ENCODE measurements at places on chromosomes 6 and 20.

GRCh38 chr6:161066511-161066910 lies 74.9 kb downstream of the MAP3K4 start:
- DNase-seq = no peak

DNA sequence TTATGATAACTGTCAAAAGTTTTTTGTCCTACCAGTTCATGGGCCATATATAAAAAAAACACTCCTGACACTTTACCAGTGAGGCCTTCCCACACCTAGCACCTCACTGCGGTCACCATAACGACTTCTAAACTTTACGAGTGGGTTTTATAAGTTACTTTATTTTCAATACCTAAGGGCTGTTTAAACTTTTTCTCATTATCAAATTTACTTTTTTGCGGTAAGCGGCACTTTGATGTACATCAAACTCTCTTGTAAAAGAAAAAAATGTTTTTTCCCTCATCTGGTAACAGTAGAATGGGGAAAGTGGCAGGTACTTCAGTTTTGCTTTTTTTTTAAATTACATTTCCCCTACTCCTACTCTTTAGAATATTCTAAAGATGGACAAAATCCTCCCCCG lies 36.2 kb downstream of the FYN start:
- DNase-seq = no peak

GRCh38 chr20:36279776-36280175 lies 26.4 kb upstream of the DLGAP4 start:
- no peak for DNase-seq

GRCh38 chr6:126550323-126550722 lies 210.4 kb downstream of the CENPW start:
- no peak for DNase-seq

DNA sequence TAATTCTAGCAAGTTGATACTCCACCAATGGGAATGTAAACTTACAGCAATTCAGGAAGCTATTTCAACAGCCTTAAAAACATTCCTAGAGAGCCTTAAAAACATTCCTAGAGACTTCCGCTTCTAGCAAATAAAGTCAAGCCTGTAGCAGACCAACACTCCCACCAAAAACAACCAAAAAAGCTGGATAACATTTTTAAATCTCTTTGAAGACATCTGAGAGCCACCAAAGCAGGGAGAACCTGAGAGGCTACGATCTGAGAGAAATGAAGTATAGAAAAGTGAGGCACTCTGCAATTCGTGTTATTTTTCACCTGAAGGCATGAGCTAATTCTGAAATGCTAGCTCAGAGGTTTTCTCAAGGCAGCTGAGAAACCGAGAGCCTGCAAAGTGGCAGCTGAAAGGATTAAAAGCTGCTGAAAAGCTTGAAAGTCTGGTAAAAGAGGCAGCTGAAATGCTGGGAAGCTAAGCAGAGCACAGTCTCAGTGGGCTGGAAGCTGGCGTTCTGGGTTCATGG lies 20.9 kb downstream of the GPR63 start:
- DNase-seq = no peak

DNA sequence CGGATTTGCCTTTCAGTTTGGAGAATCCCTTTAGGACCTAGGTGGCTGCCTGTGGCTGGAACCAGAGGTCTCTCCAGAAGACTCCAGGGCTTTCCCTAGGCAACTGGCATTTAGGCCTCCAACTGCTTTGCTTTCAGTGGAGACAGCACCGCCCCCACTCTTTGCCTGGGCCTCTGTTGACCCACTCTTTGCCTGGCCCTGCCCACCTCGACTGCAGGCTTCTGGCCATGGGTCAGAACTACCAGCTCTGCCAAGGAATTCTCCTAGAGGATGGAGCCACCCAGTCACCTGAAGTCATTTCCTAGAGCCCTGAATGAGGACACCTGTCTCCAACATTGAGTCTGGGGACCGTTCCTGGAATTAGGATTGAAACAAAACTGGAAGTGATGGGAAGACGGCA lies 439.0 kb upstream of the CDH4 start:
- DNase-seq = no peak

- peak; percentile 6 for DNase-seq
Observed at GRCh38 chr20:22248051-22248667, 336.2 kb downstream of the FOXA2 start.

GRCh38 chr20:54208548-54209176 lies 775 bp downstream of the PFDN4 start:
- DNase-seq = peak; percentile 31

DNA sequence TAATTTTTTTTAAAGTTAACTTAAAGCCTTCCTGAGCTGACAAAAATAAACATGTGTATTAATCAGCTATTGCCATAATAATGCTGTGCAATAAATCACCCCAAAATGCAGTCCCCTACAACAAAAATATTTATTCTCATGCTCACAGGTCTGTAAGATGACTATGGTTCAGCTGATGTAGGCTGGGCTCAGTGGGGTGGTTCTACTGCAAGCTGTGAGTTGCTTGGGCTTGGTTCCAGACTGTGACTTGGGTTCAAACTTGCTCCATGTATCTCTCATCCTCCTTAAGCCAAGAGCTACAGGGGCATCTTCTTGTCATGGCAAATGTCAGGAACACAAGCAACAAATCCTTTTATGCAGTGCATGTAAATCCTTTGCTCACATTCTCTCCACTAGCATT lies 644.3 kb downstream of the KIF16B start:
- no peak for DNase-seq

GRCh38 chr6:143471822-143472221 lies 21.2 kb downstream of the PEX3 start:
- no peak for DNase-seq

DNA sequence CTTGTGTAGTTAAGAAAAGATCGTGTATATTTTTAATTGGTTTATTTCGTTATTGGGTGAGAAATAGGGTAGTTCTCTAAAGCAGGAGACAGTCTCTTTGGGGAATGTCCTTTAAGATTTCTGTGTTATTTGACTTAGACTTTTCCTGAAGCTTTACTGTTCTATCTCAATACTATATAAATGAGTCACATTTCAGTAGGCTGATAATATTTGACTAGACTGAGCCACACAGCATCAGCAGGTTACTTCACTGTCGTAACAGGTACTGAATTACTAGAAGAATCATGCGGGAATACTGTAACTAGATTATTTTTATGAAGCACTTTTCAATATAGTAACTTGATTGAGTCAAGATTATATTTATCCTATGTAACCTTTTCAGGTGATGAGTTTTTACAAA lies 1.4 kb downstream of the SMAP1 start:
- DNase-seq = no peak

DNA sequence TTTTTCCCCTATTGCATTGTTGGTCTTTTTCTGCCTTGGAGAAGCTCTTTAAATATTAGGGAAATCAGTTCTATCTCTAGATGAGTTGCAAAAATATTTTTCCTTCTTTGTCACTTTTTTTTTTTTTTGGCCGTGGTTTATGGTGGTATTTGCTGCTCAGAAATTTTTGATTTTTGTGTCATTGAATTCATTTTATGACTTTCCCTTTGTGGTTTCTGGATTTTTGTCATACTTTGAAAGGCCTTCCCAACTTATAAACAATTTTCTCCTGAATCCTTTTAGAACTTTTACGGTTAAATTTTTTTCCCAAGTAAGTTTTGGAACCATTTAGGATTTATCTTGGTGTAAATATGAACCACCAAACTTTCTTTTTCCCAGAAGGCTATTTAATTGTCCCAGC lies 145.6 kb downstream of the GJA10 start:
- DNase-seq = no peak

- DNase-seq = peak; percentile 41
Observed at GRCh38 chr6:33622456-33623431, 1.6 kb downstream of the ITPR3 start.

GRCh38 chr6:154276810-154277628 lies 79.6 kb downstream of the IPCEF1 start:
- DNase-seq = peak; percentile 40

DNA sequence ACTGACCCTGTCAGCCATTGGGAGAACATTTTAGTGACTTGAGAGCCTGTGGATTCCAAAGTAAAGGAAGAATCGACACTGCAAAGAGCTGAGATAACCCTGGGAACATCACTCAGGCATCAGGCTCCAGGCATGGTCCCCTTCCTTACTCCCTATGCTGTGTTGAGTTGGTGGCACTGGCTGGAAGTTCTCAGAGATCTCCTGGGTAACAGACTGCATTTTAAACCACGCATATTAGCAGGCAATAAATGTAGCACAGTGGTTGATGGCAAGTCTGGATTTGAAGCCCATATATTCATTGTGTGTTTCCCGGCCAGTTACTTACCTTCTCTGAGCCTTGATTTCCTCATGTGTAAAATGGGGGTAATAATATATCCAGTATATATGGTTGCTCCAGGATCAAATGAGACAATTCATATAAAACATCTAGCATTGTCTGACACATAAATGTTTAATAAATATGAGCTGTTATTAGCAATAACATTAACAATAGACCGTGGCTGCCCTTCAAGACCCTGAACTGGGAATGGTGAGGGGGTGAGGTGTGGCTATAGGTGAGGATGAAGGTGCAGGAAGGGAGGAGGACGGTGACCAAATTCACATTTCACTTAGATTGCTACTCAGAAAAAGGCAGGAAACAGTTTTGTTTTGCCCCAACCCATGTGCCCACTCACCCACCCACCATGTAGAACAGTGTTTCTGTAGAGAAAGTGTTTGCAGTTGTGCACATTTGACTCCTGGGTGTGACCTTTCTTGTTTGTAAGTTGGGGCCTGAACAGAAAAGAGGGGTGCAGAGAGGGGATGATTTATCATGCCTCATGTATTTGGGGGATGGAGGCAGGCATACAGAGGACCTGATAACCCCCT lies 2.1 kb downstream of the PLCG1 start:
- DNase-seq = no peak

DNA sequence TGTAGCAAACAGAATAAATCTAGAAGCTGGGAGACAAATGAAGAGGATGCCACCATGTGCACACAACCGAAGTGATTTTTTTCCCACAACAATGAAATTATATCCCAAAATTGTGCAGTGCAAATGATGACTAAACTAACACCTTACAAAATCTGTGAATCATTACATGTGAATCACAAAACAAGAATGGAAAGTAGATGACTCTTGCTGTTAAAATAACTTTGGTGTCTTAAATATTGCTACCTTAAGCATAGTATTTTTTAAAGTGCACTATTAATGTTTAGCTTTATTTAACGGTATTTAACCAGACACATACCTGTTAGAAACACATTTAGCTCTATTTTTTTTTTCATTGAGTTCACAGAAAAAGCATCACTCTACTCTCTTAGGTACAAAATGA lies 190.8 kb downstream of the TBC1D32 start:
- no peak for DNase-seq

DNA sequence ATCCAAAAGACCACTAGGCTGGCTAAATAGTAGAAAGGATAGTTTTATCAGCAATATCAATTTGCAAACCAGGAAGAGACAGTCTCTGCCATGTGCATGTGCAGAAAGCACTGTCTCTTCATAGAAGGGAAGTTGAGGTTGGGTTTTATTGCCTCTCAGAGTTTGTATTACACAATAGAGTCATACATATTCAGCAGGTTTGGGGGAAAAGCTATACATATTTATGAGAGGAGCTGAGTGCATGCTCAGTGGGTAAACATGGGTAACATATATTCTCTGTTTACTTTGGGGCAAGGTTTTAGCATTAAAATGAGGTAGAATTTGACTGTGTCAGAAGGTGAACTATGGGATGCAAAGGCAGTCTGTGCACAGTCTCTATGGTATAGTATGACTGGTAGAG lies 14.9 kb downstream of the TMEM170B start:
- no peak for DNase-seq

DNA sequence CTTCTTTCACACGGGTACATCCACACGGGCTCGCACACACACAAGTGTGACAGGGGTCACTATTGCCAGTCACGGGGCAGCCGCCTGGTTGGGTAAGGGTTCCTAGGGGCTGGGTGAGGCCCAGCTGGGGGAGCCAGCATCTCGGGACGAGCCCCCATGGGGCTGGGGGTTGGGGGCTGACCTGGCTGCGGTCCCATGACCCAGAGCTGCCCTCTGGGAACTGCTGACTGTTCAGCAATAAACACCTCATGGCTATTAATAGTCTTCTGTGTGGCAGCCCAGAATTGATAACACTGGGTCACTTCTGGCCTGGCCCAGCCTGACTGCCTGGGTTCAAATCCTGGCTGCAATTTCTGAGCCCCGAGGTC lies 23.8 kb downstream of the VEGFA start:
- no peak for DNase-seq

- no peak for DNase-seq
Observed at GRCh38 chr20:51531141-51531710, 11.3 kb downstream of the NFATC2 start.

DNA sequence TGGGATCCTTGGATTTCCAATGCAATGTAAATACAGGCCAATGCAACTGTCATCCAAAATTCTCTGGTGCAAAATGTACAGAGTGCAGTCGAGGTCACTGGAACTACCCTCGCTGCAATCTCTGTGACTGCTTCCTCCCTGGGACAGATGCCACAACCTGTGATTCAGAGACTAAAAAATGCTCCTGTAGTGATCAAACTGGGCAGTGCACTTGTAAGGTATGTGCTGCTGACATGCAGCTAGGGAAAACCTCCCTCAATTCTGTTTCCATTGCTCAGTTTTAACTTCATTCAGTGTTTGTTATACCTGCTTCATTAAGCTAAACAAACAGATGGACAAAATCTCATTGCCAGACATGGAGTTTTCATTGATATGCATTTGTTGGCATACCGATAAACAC lies 397.1 kb downstream of the ARHGAP18 start:
- no peak for DNase-seq

DNA sequence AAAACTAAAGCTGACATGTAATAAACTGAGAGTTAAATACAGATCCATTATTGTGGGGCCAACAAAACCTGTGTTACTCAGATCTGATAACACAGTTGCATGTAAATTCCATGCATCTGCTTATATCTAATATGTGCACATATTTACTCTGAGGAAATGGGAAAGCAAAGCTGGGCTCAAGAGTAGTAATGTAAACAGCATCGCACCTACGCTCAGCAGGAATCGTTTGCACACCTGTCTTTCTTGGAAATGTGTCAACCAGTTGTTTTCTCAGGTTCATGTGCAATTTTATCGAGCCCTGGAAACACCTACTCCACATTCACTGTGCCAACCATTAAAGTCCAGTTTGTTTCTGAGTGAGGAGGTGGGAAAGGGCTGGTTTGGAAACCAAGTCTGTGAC lies 80.3 kb upstream of the CNKSR3 start:
- no peak for DNase-seq

DNA sequence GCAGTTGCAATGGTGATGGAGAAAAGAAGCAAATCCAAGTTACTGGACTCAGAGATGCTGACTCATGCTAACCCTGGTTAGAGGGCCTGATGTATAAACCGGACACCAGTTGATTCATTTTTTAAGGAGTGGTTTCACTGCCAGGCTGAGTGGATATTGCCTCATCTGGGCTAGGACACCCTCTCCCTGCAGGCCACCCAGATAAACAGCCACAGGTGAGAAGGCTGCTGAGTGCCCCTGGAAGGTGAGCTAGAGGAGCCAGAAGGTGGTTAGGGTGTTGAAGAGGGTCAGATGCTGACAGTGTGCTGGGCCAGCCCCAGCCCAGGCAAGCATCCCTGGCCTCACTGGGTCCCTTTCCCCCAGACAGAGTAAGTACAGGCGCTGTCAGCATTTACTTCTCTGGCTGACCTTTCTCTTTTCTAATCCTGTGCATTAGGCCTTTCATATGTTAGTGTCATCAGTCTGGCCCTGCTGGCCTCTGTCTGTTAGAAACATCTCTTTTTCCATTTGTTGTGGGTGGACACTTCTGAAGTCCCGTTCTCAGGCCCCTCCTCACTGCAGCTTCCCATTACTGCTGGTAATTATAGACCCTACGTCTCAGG lies 13.5 kb downstream of the EPB41L1 start:
- no peak for DNase-seq
